ENCODE measurements at places on chromosomes 12 and 14.

DNA sequence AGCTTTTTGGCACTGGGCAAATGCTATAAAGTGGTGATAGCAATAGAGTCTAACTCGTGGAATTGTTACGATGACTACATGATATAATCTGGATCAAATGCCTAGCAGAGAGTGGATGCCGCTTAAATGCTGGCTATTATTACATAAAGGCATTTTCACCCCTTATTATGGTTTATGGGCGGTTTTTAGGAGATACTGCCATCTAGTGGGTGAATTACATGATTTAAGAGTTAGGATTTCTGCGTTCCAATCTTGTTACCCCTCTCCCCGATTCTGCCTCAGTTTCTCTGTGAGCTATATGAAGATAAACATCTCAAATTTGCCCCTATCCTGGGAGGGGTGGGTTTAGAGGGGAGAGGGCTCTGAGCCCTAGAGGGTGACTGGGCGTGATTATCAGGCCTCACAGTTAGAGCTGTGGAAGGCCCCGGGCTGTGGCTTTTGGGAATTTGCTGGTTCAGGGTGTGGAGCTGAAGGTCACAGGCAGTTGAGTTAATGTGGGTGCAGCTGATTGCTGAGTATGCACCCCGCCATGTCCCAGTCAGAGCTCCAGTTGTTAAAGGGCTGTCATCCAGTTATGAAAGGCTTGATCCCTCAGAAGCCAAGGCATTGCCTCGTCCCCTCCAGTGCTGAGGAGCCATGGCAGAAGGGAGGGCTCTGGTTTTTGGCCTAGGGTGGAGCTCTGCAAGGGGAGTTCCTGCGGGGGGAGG is 14.4 kb downstream of the CLSTN3 start:
- DNase-seq, result peak; percentile 46

DNA sequence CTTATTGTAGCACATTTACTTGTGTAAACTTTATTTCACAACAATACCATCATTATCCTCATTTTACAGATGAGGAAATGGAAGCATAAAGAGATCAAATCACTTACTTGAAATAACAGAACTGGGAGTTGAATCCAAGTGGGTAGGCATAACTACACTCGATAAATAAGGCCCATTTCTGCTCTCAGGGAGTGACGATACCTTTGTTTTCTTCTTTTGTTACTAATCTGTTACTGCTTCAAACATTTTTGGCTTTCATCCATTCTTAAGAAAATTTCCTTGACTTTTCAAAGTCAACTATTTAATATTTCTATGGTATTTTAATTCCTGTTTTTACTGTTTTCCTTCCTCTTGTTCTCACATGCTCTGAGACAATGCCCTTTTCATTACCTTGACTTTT is 201.6 kb downstream of the ATP23 start:
- DNase-seq, result no peak

DNA sequence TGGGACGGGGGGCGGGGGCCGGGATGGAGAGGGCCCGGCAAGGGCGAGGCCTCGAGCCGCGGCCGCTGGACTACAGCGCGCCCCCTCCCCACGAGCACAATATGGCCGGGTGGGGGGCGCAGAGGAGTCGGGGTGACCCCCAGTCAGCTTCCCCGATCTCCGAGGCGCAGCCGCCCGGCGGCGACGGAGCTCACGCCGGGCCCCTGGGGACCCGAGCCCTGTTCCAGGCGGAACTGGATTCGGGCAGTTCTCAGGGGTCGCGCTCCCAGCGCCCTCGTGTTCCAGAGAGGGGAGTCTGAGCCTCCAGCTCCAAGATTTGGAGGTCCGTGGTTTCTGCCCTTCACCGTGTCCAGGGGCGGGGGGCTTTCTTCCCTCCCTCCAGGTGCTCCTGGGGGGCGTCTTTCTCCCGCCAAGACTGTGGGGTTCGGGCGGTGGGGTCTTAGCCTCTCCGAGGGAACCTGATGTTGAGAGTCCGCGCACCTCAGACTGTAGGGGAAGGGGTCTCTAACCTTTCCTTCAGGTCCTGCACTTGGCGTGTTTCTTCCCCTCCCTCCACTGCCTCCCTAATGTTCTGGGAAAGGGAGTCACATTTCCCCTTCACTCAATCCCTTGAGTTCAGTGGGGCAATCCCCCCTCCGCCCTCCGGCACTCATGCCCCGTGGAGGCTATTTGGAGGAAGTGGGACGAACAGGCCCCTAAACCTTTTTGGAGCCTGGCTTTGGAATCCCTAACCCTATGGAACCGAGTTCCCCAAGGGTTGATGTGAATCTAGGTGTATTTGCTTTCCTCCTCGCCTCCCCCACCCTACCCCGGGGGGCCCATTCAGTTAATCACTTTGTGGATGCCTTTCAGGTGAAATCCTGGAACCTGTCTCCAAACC is 584 bp downstream of the ACVR1B start:
- no peak for DNase-seq

DNA sequence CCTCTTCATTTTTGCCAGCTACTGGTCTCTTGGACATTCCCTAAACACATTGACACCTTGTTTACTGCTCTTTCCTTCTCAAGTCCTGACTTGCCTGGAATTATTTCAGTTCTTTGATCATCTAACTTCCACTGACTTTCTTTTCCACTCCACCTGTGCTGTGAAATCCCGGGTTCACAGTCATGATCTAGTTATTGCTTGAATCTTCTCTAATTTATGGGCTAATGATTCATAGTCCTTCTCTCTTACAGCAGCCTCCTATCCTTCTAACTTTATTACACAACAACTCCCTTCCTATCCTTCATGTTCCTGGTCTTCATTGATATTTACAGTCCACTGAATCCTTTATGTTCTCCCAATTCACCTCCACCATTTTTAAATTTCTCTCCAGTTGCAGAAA is 260.1 kb downstream of the C12orf75 start:
- DNase-seq, result no peak

DNA sequence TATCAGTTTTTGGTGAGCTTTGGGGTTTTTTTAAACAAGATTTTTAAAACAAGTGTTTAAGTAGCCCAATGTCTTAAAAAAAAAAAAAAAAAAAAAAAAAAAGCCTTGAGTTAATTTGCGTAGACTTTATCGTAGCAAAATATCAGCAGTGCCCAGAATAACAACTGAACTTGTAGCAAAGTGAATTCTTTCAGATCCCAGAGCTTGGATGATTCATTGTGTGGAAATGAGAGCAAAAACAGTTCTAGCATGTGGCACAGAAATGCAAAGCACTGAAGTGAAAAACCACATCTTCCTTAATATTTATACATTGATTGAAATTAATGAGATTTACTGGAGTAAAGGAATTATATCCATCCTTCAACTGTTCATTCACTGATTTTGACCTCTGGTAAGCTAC is 258.1 kb downstream of the EGLN3 start:
- no peak for DNase-seq
